ENCODE measurements at places on chromosomes 3 and 15. TPM values are rescaled to one million over a fixed set of nuclear protein-coding genes. Genes with fewer than 3 reads are reported as not detected.
A peak's percentile ranks its signal among the peaks of the same experiment; 100 is the strongest.

GOLGA6L10 gene
- 0.10 TPM for total RNA-seq

NR2E3 gene
- not detected for total RNA-seq

GRCh38 chr15:68210409-68210756, 5.3 kb upstream of the CALML4 start:
- no peaks in the 10 kb centered on the region for H3K27me3 ChIP-seq
- no peak overlapping the region for H3K4me3 ChIP-seq
- no peaks in the 10 kb centered on the region for H3K36me3 ChIP-seq
- no peak overlapping the region for H3K27ac ChIP-seq
- peaks cover 18% of the 10 kb centered on the region for H3K4me1 ChIP-seq

GRCh38 chr3:43709022-43709421, 18.3 kb downstream of the ABHD5 start:
- H3K27ac ChIP-seq, result no peak overlapping the region
- no peak for DNase-seq
- H3K4me1 ChIP-seq, result no peaks in the 10 kb centered on the region
- no peak overlapping the region for H3K4me3 ChIP-seq
- H3K36me3 ChIP-seq, result peaks cover 29% of the 10 kb centered on the region
- no peaks in the 10 kb centered on the region for H3K27me3 ChIP-seq

DNA sequence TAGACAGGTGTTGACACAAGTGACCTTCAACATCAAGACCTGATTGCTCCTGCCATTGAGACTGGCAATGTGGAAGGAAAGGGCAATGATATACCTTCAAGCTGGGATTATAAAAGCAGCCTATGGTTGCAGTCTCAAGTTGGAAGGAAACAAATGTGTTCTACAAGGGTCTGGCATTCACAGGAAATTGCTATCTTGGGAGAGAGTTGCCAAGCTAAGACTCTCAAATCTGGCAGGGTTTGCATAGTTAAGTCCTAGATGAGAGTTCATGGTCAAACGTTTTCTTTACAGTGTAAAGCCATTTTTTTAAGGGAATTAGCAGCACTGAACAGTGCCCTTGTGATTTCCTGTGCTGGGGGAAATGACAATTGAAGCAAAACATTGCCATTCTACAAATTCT, 546.9 kb upstream of the CFAP20DC start:
- H3K27me3 ChIP-seq, result no peaks in the 10 kb centered on the region
- no peaks in the 10 kb centered on the region for H3K36me3 ChIP-seq
- H3K4me1 ChIP-seq, result no peaks in the 10 kb centered on the region
- DNase-seq, result no peak
- H3K4me3 ChIP-seq, result no peak overlapping the region

ASB14 gene
- 5.1 TPM for total RNA-seq

GRCh38 chr3:30530084-30530483, 76.3 kb upstream of the TGFBR2 start:
- peaks cover 8% of the 10 kb centered on the region for H3K4me1 ChIP-seq
- no peak for DNase-seq

GRCh38 chr3:70471464-70472342, 159.3 kb upstream of the MDFIC2 start:
- no peak overlapping the region for H3K4me3 ChIP-seq
- no peaks in the 10 kb centered on the region for H3K36me3 ChIP-seq
- H3K27me3 ChIP-seq, result no peaks in the 10 kb centered on the region
- no peak overlapping the region for H3K27ac ChIP-seq

NDUFB4 gene
- total RNA-seq, result 596 TPM

- no peaks in the 10 kb centered on the region for H3K4me1 ChIP-seq
- no peak overlapping the region for H3K4me3 ChIP-seq
- H3K27ac ChIP-seq, result no peak overlapping the region
- no peaks in the 10 kb centered on the region for H3K27me3 ChIP-seq
Measured at GRCh38 chr3:60775985-60776384, 475.3 kb downstream of the FHIT start.

- peaks cover 45% of the 10 kb centered on the region for H3K27me3 ChIP-seq
- no peaks in the 10 kb centered on the region for H3K36me3 ChIP-seq
- H3K4me3 ChIP-seq, result peak overlapping the region; percentile 59
- H3K4me1 ChIP-seq, result peaks cover 21% of the 10 kb centered on the region
- DNase-seq, result no peak
Measured at GRCh38 chr15:65420975-65421359, 1.8 kb downstream of the IGDCC4 start.

TGM4 gene
- total RNA-seq, result not detected

GRCh38 chr3:63762934-63763550, 56.1 kb upstream of the C3orf49 start:
- DNase-seq, result no peak
- no peaks in the 10 kb centered on the region for H3K27me3 ChIP-seq
- H3K4me1 ChIP-seq, result no peaks in the 10 kb centered on the region
- no peaks in the 10 kb centered on the region for H3K36me3 ChIP-seq

DNA sequence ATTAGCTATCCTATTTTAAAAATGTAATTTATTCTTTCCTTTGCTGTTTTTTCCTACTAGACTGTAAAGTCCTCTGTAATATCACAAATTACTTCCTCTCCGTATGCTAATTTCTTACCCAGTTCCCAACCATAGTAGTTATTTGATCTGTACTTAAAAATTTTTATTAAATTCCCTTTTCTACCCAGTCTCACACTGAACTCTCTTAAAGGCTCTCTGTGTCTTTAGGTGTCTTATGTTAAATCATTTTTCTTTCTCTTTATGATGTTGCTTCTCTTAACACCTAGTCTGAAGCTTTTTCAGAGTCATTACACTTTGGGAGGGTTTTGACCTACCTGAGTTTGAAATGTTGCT, 378.6 kb downstream of the NSUN3 start:
- no peak overlapping the region for H3K4me3 ChIP-seq
- no peaks in the 10 kb centered on the region for H3K36me3 ChIP-seq
- H3K27me3 ChIP-seq, result no peaks in the 10 kb centered on the region
- H3K27ac ChIP-seq, result no peak overlapping the region
- DNase-seq, result no peak

- H3K36me3 ChIP-seq, result no peaks in the 10 kb centered on the region
- no peaks in the 10 kb centered on the region for H3K27me3 ChIP-seq
- H3K4me1 ChIP-seq, result no peaks in the 10 kb centered on the region
Measured at GRCh38 chr15:31842532-31843195, 187.7 kb upstream of the CHRNA7 start.

DNA sequence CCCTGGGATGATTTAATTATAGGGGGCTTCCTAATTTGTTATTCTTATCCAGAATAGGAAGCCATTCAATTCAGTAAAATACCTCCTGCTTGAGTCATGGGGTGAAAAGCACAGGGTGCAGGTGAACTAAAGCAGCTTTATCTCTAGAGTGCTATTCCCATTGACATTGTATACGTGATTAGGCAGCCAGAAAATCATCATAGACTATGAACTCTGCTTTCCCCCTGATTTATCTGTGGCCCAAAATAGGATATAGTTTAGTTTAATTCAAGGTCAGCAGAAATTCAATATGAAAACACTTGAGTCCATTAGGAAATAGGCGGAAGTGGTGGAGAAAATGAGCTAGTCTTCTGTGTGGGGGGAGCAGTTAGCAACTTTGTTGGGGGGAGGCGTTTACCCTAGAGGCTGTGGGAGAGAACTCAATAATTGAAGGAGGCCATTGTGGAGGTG, 18.2 kb upstream of the PRKCI start:
- no peaks in the 10 kb centered on the region for H3K36me3 ChIP-seq
- no peaks in the 10 kb centered on the region for H3K4me1 ChIP-seq
- H3K4me3 ChIP-seq, result no peak overlapping the region
- no peak overlapping the region for H3K27ac ChIP-seq
- no peak for DNase-seq

- H3K27ac ChIP-seq, result no peak overlapping the region
- H3K27me3 ChIP-seq, result no peaks in the 10 kb centered on the region
- DNase-seq, result no peak
- no peak overlapping the region for H3K4me3 ChIP-seq
- H3K4me1 ChIP-seq, result peaks cover 8% of the 10 kb centered on the region
- no peaks in the 10 kb centered on the region for H3K36me3 ChIP-seq
Measured at GRCh38 chr15:66941791-66942190, 123.6 kb upstream of the SMAD3 start.

GRCh38 chr3:114216186-114216970, 21.0 kb downstream of the ZNF80 start:
- no peak for DNase-seq
- H3K4me1 ChIP-seq, result peaks cover 16% of the 10 kb centered on the region
- H3K4me3 ChIP-seq, result no peak overlapping the region
- H3K27me3 ChIP-seq, result no peaks in the 10 kb centered on the region
- no peak overlapping the region for H3K27ac ChIP-seq

GRCh38 chr3:16140116-16140893, 34.2 kb upstream of the GALNT15 start:
- H3K27me3 ChIP-seq, result no peaks in the 10 kb centered on the region
- peaks cover 5% of the 10 kb centered on the region for H3K4me1 ChIP-seq
- no peak for DNase-seq
- no peaks in the 10 kb centered on the region for H3K36me3 ChIP-seq
- H3K4me3 ChIP-seq, result no peak overlapping the region

CAMKV gene
- total RNA-seq, result not detected

CHRFAM7A gene
- total RNA-seq, result 0.44 TPM

DNA sequence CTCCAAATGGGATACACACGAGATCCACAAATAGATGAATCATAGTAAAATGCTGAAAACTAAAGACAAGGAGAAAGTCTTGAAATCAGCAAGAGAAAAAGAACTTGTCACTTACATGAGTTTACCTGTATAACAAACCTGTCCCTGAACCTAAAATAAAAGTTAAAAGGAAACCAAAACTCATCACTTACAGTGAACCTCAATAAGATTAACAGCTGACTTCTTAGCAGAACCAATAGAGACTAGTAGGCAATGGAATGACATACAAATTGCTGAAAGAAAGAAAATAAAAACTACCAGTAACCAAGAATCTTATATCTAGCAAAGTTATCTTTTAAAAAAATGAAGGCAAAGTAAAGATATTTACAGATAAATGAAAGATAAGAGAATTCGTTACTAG, 27.4 kb downstream of the SEC22A start:
- peaks cover 45% of the 10 kb centered on the region for H3K36me3 ChIP-seq
- H3K27me3 ChIP-seq, result no peaks in the 10 kb centered on the region
- no peak overlapping the region for H3K27ac ChIP-seq
- no peak overlapping the region for H3K4me3 ChIP-seq

DNA sequence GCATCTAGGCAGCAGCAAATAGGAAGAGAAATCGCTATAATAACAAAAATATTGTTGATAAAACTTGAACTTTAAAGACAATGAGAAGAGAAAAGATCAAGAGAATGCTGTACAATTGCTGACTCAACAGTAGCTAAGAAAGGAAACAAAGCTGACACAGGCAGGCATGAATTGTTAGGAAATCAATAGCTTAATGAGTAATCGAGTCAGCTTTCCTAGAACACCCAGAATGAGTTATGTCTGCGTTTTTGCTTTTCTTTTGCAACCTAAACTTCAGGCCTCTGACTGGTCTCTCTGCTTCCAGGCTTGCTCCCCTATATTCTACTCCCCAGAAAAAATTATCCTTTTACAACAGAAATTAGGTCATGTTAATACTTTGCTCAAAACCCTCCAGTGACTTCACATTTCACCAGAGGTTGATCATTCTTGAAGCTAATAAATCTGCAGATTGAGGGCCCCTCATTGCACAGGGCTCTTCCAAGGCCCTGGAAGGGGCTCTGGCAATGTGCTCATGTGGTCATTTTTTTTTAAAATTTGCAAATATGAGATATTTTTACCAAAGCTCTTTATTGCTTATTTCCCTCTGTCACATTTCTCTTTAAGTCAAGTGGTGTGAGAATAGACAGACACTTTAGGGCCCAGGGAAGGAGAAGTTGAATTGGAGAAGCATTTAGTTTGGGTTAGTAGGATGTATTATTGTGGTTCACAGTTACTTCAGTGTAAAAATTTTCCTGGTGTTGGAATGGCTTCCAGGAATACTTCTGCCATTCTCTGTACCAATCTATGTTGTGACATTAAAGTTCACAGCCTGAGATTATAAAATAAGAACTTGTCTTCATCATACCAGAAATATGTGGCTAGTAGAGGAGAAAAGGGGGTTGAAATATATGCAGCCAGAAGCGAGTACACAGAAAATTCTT, 116.3 kb downstream of the TMCO5A start:
- no peak for DNase-seq
- peaks cover 47% of the 10 kb centered on the region for H3K4me1 ChIP-seq
- H3K27me3 ChIP-seq, result no peaks in the 10 kb centered on the region
- H3K36me3 ChIP-seq, result no peaks in the 10 kb centered on the region

DNA sequence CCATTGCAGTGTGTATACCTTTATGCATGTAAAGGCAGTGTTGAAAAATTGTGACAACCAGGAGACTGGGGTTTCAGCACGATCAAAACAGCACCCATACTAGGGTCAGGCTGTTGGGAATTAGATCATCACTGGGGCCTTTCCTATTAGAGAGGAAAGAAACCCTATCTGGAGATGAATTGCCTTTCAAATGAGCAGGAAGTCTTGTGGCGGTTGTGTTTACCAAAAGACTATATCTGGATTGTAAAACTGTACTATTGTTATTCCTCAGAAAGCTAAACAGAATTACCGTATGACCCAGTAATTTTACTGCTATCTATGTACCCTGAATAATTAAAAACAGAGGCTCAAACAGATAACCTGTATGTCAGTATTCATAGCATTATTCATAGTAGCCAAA, 10.1 kb downstream of the UBE2E1 start:
- H3K36me3 ChIP-seq, result peaks cover 11% of the 10 kb centered on the region
- no peaks in the 10 kb centered on the region for H3K27me3 ChIP-seq
- no peak overlapping the region for H3K4me3 ChIP-seq
- H3K27ac ChIP-seq, result no peak overlapping the region
- no peaks in the 10 kb centered on the region for H3K4me1 ChIP-seq
- no peak for DNase-seq

CTDSPL gene
- 34.5 TPM for total RNA-seq

COPG1 gene
- 121 TPM for total RNA-seq

DNA sequence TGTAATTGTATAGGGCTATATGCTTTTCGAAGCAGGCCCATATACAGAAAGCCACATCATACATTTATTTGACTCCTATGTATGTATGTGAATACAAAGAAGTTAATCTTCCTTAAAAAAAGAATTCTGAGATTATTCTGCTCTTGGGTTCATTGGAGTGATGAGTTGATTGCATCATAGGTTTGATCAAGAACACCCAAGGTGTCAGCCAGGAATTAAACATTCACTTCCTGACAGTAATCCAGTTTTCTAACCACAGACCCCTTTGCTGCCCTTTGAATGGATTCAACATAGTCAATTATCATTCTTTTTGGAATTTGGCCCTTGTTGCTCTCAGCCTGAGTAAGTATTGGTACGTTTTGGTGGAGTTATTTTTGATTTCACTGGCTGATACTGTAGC, 225.6 kb downstream of the CACNA2D3 start:
- no peaks in the 10 kb centered on the region for H3K36me3 ChIP-seq
- H3K4me3 ChIP-seq, result no peak overlapping the region
- H3K27me3 ChIP-seq, result no peaks in the 10 kb centered on the region
- DNase-seq, result no peak
- no peak overlapping the region for H3K27ac ChIP-seq

- H3K36me3 ChIP-seq, result no peaks in the 10 kb centered on the region
- no peak for DNase-seq
- H3K4me1 ChIP-seq, result peaks cover 5% of the 10 kb centered on the region
- H3K27ac ChIP-seq, result no peak overlapping the region
- no peaks in the 10 kb centered on the region for H3K27me3 ChIP-seq
Measured at GRCh38 chr3:195045481-195046210, 225.3 kb downstream of the XXYLT1 start.

GRCh38 chr3:11634081-11634635, 9.6 kb downstream of the VGLL4 start:
- H3K36me3 ChIP-seq, result no peaks in the 10 kb centered on the region
- DNase-seq, result peak; percentile 48
- no peaks in the 10 kb centered on the region for H3K27me3 ChIP-seq
- peak overlapping the region; percentile 76 for H3K27ac ChIP-seq

GOLGA8J gene
- total RNA-seq, result not detected
